ENCODE measurements at places on chromosomes 4 and X.
A peak's percentile ranks its signal among the peaks of the same experiment; 100 is the strongest.

DNA sequence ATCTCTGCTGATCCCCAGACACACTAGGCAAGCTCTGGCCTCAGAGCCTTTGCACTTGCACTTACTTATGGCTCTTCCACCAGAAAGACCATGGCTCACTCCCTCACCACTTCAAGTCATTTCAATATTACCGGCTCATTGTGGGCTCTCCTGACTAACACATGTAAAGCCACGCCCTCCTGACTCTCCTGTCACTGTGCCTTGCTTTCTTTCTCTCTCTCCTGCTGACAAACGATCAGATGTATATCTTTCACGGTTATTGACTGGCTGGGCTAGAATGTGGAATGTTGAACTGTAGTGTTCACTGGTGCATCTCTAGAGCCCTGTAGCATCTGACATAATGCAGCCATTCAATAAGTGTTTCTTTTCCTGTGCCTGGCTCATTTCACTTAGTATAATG is 425.1 kb downstream of the RAB28 start:
- no peak for DNase-seq

GRCh38 chrX:100599456-100599855 is 14.7 kb downstream of the TNMD start:
- no peak for DNase-seq

DNA sequence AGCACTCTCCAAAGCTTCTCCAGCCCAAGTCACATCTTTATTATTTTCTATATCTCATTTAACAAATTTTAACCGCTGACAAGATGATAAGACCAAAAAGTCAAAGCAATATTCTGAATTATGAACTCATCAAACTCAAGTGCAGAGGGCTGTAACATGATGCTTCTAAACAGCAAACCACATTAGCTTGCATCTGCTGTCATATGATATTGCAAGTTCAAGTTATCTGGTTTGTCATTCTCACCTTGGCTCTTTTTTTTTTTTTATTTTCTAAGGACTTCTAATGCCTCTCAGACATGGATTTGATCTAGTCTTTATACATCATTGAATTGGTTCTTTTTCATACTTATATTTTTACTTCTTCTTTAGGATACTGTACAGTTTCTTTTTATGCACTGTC is 93.4 kb downstream of the SLC10A7 start:
- DNase-seq = no peak

GRCh38 chr4:95867919-95868318 is 28.0 kb downstream of the PDHA2 start:
- no peak for DNase-seq

- no peak for DNase-seq
Measured at GRCh38 chr4:166734797-166735196, 499.5 kb downstream of the SPOCK3 start.

- peak; percentile 10 for DNase-seq
Measured at GRCh38 chr4:163701916-163702315, 207.4 kb downstream of the TMA16 start.

- no peak for DNase-seq
Measured at GRCh38 chr4:151436093-151436518, 27.1 kb downstream of the FHIP1A start.

- no peak for DNase-seq
Measured at GRCh38 chr4:39237179-39237578, 54.9 kb downstream of the WDR19 start.

GRCh38 chr4:31655328-31655727 is 935.2 kb downstream of the PCDH7 start:
- DNase-seq = no peak

DNA sequence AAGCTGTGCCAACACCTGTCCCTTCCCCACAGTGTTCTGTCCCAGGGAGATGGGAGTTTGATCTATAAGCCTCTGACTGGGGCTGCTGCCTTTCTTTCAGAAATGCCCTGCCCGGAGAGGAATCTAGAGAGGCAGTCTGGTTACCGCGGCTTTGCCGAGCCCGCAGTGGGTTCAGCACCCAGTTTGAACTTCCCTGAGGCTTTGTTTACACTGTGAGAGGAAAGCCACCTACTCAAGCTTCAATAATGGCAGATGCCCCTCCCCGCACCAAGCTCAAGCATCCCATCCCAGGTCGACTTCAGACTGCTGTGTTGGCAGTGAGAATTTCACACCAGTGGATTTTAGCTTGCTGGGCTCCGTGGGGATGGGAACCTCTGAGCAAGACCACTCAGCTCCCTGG is 33.3 kb upstream of the ARSJ start:
- no peak for DNase-seq

DNA sequence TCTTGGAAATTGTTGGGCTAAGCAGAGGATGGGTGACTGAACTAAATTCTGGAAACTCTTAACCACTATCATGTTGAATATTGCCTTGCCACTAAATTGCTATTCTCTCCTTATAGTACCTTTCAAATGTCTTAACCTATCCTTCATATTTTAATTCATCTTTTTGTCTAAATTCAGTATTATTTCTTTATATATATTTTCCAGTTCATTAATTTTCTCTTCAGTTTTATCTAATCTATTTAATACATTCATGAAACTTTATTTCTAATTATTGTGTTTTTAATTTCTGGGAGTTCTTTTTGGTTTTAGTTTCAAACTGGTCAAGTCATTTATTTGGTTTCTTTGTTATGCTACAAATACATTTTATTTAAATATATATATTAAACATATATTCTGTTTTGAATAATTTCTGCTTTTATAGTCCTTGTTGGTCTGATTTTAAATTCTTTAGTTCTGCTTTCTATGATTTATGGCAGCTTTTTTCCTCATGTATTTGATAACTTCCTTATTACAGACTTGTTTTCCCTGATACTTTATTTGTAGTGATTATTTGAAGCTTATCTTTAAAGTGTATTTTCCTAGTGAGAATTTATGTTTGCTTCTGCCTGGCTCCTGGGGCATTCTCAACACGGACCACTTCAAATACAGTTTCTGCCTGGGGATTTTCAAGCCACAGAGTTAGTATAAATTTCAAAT is 8.5 kb upstream of the GUCY1A1 start:
- no peak for DNase-seq

DNA sequence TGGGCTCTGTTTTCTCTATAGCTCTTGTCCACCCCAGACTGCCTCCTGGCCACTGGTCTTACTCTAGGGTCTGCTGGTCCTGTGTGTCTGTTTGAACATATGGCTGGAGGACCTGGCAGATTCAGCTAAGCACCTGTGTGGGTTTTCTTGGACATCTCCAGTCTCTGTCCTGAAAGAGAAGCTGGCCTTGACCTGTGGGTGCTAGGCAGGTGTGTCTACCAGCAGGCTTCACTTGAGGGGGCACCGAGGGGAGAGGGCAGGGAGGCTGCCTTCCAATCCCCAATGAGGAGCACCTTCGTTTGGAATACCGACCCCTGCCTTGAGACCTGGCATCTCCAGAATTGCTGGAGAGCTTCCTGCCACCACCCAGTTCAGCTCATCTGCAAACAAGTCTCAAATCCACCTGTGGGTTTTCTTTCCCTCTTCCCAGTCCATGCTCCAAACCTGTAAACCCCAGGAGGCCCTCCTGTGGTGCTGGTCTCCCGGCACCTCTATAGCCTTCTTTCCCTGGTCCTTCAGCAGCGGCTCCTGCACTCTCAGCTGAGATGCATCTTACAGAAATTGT is 45.2 kb downstream of the HTRA3 start:
- DNase-seq = no peak

DNA sequence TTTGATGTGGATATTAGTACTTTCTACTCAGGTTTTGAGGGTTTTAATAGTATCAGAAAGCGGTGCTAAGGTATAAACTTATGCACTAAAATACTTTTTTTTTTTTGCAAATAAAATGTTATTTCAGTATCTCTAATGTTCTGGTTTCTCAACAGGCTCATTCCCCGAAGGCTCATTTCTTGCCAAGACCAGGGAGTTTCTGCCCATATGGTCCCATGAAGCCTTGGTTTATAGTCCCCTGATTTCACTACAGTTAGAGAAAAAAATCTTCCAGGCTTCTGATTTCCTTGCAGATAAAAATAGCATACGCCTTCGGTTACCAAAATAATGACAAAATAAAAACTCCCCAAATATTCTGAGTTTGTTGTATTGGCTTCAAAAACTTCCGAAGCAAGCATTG is 814.2 kb upstream of the PABPC4L start:
- no peak for DNase-seq

DNA sequence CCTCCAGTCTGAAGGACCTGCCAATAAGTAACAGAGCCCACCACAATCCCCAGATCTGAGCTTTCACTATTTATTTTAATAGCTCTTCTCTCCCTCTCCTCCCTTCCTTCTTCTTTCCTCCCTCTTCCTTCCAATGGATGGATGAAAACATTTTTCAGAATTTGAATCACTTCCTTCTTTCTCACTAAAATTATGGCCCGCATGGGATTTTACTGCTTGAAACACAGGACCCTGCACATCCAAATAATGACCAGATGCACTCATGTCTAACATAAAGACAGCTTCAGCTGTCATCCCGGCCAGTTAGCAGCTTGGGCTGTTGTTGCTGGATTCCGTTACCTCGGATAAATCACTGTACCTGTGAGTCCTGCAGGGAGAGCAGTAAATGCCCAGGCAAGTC is 5.4 kb upstream of the PHEX start:
- DNase-seq = no peak

DNA sequence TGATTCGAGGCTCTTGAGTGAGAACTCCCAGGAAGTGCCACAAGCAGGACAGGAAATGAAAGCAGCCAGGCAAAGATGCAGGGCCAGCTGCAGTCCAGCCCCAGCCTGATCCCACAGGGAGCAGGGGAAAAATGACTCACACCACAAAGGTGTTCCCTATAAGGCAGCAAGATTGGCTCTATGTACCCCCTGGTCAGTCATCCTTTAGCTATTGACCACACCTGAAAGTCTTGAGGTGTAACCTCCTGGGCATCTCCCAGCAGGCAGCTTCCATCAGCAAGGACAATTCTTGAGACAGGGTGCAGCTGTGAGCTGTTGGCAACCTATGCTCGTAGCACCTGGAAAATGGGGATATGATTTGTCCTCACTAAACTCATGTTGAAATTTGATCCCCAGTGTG is 27.9 kb upstream of the EXOC1L start:
- no peak for DNase-seq

GRCh38 chrX:153884136-153884535 is 1.8 kb downstream of the L1CAM start:
- DNase-seq = no peak

- no peak for DNase-seq
Measured at GRCh38 chr4:182185491-182185890, 57.7 kb upstream of the TENM3 start.

- DNase-seq = no peak
Measured at GRCh38 chr4:79175716-79176115, 150.1 kb downstream of the NAA11 start.

All from GM13977 (cell line).